ENCODE measurements at places on chromosomes 12 and 14.

DNA sequence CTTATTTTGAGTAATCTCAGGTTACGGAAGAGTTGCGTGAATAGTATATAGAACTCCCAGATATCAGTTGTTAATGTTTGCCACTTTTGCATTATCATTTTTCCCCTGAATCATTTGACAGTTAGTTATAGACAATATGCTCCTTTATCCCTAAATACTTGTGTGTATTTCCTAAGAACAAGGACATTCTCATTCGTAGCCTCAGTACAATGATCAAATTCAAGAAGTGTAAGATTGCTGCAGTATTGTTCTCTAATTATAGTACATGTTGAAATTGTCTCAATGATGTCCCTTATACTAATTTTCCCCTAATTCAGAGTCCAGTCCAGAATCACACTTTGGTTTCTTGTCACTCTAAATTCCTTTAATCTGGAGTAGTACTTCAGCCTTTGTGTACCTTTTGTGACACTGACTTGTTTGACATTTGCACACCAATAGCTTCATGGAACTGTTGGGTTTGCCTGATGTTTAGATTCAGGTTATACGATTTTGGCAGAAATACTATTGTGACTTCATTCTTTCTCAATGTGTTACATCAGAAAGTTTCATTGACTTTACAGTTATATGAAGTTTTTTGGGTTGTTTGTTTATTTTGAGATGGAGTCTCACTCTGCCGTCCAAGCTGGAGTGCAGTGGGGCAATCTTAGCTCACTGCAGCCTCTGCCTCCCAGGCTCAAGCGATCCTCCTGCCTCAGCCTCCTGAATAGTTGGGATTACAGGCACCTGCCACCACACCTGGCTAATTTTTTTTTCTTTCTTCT lies 13.1 kb downstream of the DYNC1H1 start:
- H3K36me3 ChIP-seq = peaks cover 2% of the 10 kb centered on the region
- peaks cover 6% of the 10 kb centered on the region for H3K4me1 ChIP-seq
- H3K27me3 ChIP-seq = no peaks in the 10 kb centered on the region
- no peak for DNase-seq
- H3K27ac ChIP-seq = no peak overlapping the region
- H3K4me3 ChIP-seq = no peak overlapping the region

GRCh38 chr12:48881686-48882314 lies 16.1 kb upstream of the RND1 start:
- no peak for DNase-seq
- H3K4me3 ChIP-seq = no peak overlapping the region
- H3K27ac ChIP-seq = no peak overlapping the region
- no peaks in the 10 kb centered on the region for H3K36me3 ChIP-seq
- H3K4me1 ChIP-seq = no peaks in the 10 kb centered on the region

- no peaks in the 10 kb centered on the region for H3K27me3 ChIP-seq
- H3K4me3 ChIP-seq = peak overlapping the region; percentile 93
- peak overlapping the region; percentile 85 for H3K27ac ChIP-seq
- no peaks in the 10 kb centered on the region for H3K36me3 ChIP-seq
Measured at GRCh38 chr12:89354612-89355067, 2.3 kb upstream of the DUSP6 start.

DNA sequence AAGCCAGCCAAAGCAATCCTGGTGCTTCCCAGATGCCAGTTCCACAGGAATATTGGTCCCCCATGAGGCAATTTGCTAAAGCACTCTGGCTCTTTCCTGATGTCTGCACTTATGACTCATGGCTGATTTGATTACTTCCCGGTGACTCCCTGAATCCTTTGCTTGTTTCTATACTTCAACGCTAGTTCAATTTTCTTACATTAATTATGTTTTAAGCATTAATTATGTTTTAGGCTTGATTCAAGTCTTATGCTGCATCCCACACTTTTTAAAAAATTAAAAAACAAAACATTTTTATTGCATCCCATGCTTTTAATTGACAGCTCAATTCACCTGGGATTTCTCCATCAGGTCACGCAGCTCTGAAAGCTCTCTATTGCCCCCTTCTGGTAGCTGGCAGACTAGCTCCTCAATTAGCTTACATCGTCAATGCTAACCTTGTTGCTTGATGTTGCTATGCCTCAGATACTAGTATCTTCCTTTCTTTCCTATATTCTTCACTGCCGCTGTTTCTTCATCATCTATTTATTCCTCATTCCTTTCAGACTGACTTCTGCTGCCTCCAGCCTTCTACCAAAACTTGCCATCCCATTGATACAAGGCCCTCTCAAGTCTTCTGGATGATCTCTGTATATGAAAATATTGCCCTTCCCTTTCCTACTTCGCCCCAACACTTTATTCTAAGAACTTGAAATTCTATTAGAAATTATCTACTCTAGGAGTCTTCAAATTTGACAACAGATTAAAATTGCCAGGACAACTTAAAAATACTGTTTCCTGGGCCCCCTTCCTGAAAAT lies 32.0 kb downstream of the TSHR start:
- H3K4me3 ChIP-seq = no peak overlapping the region
- no peak overlapping the region for H3K27ac ChIP-seq
- H3K27me3 ChIP-seq = peaks cover 5% of the 10 kb centered on the region
- DNase-seq = peak; percentile 71
- H3K4me1 ChIP-seq = no peaks in the 10 kb centered on the region
- no peaks in the 10 kb centered on the region for H3K36me3 ChIP-seq

DNA sequence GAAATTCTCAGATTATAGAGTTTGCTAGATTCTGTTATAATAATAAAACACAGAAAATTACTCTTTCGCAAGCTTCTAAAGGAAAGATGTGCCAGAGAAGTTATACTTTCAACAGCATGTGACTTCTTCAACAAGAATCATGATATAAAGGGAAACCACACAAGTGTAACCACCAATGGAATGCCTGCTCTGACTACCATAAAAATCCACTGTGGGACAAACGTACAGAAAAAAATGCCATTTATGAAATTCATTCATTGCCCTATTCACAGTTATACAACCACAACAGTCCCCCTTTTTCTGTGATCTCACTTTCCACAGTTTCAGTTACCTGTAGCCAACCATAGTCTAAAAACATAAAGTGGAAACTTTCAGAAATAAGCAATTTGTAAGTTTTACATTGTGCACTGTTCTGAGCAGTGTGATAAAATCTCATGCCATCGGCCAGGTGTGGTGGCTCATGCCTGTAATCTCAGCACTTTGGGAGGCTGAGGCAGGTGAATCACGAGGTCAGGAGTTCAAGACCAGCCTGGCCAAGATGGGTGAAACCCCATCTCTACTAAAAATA lies 3.2 kb downstream of the CATSPERB start:
- DNase-seq = no peak
- H3K36me3 ChIP-seq = no peaks in the 10 kb centered on the region
- no peaks in the 10 kb centered on the region for H3K27me3 ChIP-seq
- H3K4me1 ChIP-seq = no peaks in the 10 kb centered on the region
- H3K4me3 ChIP-seq = no peak overlapping the region
- no peak overlapping the region for H3K27ac ChIP-seq

DNA sequence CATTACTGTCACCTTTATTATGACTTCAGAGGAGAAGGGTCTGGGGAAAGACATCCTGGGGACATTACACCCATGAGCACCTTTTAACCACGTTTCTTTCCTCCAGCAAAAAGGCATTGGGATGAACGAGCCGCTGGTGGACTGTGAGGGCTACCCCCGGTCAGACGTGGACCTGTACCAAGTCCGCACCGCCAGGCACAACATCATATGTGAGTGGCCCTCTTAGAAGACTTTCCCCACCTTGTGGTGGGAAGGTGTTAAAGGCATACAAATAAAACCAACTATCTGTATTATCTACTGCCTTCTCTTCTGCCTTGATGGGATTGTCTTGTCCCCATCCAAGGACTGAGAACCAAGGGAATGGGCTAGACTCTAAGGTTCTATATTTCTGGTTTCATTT lies 6.0 kb downstream of the PSMD9 start:
- peak; percentile 30 for DNase-seq
- no peak overlapping the region for H3K4me3 ChIP-seq
- peak overlapping the region; percentile 78 for H3K27ac ChIP-seq
- H3K27me3 ChIP-seq = no peaks in the 10 kb centered on the region
- H3K36me3 ChIP-seq = peaks cover 11% of the 10 kb centered on the region
